ENCODE measurements at places on chromosomes 3 and 15.

- DNase-seq: no peak
These were observed 4.5 kb downstream of the FAM131A start for GRCh38 chr3:184341925-184342324.

GRCh38 chr15:101559952-101560351 is 70.4 kb upstream of the PCSK6 start:
- no peak for DNase-seq

GRCh38 chr3:126060613-126061145 is 23.2 kb downstream of the SLC41A3 start:
- DNase-seq: no peak

GRCh38 chr3:10672422-10672821 is 143.6 kb upstream of the SLC6A11 start:
- no peak for DNase-seq

GRCh38 chr3:169954142-169954756 is 12.4 kb upstream of the SEC62 start:
- DNase-seq: no peak

- no peak for DNase-seq
These were observed 45.7 kb downstream of the TGM4 start for GRCh38 chr3:44920081-44920480.

GRCh38 chr3:178236555-178237277 is 299.5 kb upstream of the KCNMB2 start:
- no peak for DNase-seq

DNA sequence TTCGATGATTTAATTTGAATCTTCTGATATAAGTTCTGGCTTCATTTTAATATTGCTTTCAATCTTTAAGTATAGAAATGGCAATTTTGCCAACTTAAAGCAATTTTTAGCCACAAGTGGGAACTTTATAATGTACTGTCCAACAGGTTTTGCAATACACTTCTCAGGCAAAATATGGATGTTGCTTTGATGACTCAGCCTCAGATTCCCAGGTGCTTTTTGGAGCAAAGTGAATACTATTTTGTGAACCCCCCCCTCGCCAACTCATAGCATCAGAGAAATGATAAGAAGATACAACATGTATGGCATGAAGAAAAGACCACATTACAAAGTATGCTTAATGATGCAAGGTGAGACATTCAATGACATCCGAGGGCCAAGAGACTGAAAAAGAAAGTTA is 158.1 kb downstream of the GABRB3 start:
- no peak for DNase-seq

- DNase-seq: no peak
These were observed 70.2 kb upstream of the ST3GAL6 start for GRCh38 chr3:98692787-98693473.

GRCh38 chr3:141229132-141229531 is 2.5 kb upstream of the PXYLP1 start:
- DNase-seq: no peak

DNA sequence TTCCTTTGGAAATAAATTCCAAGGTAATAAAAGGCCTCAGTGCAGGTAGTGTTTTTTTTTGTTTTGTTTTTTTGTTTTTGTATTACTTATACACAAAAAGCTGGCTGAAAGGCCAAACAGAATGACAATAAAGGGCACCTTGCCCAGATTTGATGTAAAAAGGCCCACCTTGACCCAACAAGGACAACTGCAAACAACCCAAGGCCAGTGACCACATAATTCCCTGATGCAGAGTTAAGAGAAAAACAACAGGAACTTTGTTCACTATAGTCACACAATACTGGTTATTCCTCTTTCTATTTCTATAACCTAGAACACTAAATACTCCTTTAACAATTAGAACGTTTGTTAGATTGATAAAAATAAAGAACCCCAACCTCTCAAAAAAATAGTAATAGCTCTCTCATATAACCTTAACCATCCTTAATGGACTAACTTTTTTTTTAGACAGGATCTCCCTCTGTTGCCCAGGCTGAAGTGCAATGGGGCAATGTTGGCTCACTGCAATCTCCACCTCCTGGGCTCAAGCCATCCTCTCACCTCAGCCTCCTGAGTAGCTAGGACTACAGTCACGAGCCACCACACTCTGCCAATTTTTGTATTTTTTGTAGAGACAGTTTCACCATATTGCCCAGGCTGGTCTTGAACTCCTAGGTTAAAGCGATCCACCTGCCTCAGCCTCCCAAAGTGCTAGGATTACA is 113.3 kb downstream of the MAGI1 start:
- no peak for DNase-seq

DNA sequence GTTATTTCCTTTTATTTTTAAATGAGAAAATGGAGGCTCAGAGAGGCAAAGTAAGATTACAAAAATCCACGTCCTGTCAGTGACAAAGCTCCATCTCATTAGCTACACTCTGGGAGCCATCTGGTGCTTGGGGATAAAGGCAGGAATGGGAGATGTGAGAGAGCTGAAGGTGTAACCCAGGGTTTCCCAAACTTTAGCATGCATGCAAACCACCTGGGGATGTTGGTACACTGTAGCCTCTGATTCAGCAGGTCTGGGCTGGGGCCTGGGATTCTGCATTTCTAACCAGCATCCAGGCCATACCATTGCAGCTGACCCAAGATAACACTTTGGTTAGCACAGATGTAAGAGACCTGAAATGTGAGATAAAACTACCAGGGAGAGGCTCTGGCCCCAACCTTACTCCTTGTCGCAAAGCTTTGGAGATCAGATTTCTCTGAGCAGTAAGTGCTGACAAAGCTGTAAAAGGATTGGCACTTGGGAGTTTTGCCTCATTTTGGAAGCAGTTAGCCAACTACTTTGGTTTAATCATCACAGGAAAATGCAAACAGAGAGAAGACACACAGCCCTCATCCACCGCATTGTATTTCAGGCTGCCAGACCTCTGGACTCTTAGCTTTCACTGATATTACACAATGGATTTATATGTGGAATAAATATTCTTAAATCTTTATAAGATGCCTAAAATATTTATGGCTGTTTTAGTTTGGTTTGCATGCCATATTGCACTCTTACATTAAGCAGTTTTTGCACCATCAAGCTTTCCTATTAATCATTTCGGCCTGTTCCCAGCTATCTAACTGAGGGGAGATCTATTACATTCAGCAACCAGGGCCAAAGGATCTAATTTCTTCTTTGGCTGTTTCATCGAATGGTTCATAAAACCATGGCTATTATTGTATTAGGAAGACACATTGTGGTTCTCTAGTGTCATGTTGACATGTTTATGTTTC is 263.0 kb downstream of the EBLN2 start:
- no peak for DNase-seq

DNA sequence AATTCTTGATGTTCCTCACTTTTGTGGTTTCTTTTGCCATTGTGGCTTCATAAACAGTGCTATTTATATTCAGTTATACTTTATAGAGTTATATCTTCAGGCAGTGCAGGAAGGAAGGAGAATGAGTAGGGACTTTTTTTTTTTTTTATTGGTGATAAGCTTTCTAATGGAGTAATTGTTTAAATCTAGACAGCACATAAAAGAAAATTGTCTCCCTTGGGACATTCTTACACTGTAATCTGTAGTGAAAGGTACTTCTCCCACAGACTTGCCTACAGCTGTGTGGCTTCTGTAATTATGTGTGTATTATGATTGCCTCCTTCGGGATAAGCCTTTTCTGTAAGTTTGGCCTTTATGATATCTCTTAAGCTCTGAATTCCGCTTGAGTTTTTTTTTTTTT is 41.6 kb downstream of the WDR76 start:
- no peak for DNase-seq

DNA sequence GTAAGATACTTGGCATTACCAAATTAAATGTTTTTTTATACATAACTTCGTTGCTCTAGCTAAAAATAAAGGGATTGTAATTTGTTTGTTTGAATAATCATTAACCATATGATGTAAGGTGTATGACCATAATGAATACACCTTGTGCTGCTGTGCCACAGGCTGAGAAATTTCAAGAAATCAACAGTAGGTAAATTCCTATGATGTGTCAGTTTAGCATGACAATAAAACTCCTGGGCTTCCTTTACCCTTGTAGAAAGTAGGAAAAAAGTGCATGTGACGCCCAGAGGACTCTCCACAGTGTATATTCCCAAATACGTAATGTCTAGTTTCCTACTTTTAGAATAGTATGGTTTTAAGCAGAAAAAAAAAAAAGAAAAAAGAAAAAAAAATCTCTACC is 208.1 kb downstream of the SATB1 start:
- no peak for DNase-seq

DNA sequence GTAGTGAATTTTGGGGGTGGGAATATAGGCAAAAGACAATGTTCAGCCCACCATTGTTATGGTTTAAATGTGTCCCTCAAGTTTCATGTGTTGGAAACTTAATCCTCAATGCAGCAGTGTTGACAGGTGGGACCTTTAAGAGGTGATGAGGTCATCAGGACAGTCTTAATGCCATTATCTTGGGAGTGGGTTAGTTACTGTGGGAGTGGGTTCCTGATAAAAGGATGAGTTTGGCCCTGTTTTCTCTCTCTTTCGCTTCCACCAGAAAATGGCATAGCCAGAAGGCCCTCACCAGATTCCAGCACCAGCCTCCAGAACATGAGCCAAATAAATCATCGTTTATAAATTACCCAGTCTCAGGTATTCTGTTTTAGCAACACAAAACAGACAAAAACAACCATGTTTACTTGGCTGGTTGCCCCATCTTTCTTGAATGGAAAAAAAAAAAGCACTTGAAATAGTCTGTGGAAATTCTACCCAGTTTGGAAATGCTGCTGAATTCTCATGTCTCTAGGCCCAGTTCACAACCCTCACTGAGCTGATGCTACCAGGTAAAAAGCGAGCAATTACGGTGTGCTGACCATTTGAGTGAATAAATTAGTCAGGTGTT is 31.0 kb upstream of the MFSD1 start:
- DNase-seq: no peak
